ENCODE measurements at places on chromosomes 11 and 22.

- DNase-seq, result no peak
Observed at GRCh38 chr11:95608093-95608492, 181.5 kb downstream of the FAM76B start.

- peak; percentile 16 for DNase-seq
Observed at GRCh38 chr11:44863231-44863630, 87.5 kb downstream of the TP53I11 start.

DNA sequence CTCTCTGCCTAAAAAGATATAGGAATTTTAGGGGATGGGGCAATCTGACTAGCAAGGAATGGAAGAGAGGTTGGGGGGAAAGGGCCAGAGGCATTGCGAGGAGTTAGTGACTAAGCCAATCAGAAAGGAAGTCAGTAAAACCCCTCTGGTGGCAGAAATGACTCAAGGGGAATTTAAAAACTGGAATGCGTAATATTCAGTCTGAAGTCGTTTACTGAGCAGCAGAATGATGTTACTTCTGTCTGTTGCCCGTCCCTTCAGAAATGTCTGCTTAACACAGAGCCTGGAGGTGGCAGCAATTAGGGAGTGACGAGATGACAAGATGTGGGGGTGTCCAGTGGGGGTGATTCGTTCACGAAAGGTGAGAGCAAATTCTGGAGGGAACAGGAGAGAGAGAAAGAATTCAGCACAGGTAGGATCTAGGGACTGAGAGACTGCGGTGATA is 107.7 kb upstream of the CLMP start:
- DNase-seq, result no peak

GRCh38 chr22:36874736-36875135 is 13.9 kb downstream of the NCF4 start:
- no peak for DNase-seq

- DNase-seq, result no peak
Observed at GRCh38 chr11:11057472-11057854, 199.6 kb upstream of the ZBED5 start.

GRCh38 chr11:122681735-122682134 is 26.2 kb downstream of the UBASH3B start:
- DNase-seq, result peak; percentile 3

DNA sequence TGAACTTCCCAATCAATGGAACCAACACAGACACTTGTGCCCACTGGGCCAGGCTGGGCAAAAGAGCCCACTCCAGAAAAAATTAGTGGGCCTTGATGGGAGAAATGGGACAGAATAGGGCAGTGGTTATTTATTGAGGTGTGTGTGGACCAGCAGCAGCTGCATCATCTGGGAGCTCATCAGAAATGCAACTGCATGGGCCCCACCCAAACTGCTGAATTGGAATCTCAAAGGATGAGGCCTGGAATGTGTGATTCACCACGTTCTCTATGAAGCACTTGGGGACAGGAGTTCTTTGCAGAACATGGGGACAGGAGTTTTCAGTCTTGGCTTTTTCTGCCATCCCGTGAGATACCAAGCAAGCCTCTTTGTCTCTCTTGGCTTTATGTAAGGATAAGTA is 255.6 kb upstream of the PLET1 start:
- DNase-seq, result no peak

- no peak for DNase-seq
Observed at GRCh38 chr11:77111946-77112345, 9.3 kb downstream of the OMP start.

GRCh38 chr11:68803766-68804165 is 38.0 kb downstream of the CPT1A start:
- DNase-seq, result no peak

- DNase-seq, result no peak
Observed at GRCh38 chr11:7435176-7435575, 50.1 kb upstream of the OLFML1 start.

GRCh38 chr11:119094816-119095065 is 6.9 kb downstream of the DPAGT1 start:
- DNase-seq, result peak; percentile 85

GRCh38 chr22:17120281-17120680 is 879 bp downstream of the TMEM121B start:
- no peak for DNase-seq

DNA sequence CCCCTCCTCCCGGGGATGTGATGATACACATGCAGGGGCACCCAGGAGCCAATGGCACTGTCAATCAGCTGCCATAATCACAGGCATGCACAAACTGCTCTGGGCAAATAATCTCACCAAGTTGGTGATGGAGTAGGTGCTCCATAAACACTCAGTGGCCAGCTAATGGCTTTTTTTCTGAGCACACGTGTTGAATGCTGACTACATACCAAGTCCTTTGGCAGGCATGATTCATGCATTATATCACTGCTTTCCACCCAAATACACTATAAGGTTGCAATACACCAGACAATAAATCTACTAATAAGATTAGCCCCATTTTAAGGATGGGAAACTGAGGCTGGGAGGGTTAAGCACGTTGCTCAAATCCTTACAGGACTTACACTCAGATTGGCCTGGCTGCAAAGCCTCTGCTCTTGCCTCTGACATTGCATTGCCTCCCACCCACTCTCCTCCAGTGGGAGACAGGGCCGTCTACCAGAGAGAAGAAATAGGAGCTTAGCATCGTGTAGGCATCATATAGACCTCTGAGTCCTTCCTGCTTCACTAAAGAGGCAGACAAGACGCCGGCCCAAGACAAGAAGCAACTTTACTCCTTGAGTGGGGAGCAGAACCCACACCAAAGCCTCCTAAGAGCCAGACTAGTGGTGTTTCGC is 32.7 kb upstream of the ACCSL start:
- no peak for DNase-seq

- DNase-seq, result no peak
Observed at GRCh38 chr22:38304526-38304925, 12.7 kb downstream of the CSNK1E start.

GRCh38 chr11:57306161-57306876 is 18.4 kb downstream of the TNKS1BP1 start:
- DNase-seq, result no peak

GRCh38 chr11:115535781-115536180 is 31.6 kb upstream of the CADM1 start:
- DNase-seq, result no peak

GRCh38 chr11:126308271-126308671 is 4.4 kb downstream of the DCPS start:
- DNase-seq, result peak; percentile 44

DNA sequence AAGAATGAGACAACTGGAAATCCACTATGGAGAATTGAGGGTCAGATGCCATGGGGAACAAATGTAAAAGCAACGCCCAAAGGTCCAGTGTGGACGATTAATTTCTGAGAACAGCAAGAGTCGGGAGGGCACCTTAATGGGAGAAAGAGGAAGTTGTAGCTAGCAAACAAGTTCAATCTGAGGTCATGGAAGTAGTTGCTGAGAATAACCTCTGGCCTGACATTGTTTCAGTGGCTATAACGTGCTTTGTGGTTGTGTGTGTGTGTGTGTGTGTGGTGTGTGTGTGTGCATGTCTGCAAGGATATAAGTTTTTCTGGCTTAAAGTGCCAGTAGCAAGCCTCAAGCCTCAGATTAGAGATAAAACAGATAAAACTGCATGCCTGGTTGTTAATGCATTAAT is 1630.1 kb upstream of the TENM4 start:
- no peak for DNase-seq

DNA sequence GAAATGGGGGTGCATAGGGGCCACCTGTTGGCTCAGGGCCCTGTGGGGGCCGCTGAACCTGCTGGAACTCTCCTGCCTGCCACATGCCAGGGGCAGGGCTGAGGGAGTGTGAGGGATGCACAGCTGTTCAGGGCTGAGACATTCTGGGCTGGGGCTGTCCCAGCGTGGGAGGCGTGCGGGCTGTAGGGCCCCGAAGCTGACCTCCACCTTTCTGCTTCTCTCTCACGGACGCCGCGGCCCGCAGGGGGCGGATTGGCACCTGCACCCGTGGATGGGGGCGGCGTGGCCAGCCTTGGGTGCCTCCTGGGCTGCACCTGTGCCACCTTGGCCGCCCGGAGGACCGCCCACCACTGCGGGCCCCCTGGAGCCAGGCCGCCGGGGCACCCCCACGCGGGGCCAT is 4.1 kb downstream of the CCDC188 start:
- no peak for DNase-seq

GRCh38 chr22:50486561-50487289 is at the start of gene MIOX:
MIOX (plus strand) TSS chr22:50486859; CDS start chr22:50486898, 39 bp downstream.
- DNase-seq, result no peak

DNA sequence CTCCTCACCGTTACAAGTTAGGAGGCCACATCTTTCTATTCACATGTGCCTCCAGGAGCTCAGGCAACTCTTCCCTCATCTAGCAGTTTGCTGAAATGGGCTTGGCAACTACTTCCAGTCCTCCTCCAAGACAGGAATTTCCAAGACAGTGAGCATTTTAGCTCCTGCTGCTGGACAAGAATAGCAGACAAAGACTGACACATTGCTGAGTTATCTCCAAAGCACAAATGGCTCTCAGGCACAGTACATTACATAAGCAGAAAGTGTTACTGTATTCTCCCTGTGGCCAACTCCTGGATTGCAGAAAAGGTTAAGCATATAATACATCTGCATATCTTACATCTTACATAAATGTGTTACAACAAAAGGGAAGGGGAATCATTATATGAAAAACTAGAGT is 83.2 kb upstream of the POU2AF2 start:
- no peak for DNase-seq

- no peak for DNase-seq
Observed at GRCh38 chr11:78298291-78298771, 109.6 kb downstream of the USP35 start.

- DNase-seq, result no peak
Observed at GRCh38 chr22:20431511-20432192, 6.0 kb downstream of the SCARF2 start.

- no peak for DNase-seq
Observed at GRCh38 chr22:38696606-38697424, 3.9 kb downstream of the JOSD1 start.

GRCh38 chr11:59668188-59668949 is 468 bp downstream of the PATL1 start:
- peak; percentile 49 for DNase-seq

- no peak for DNase-seq
Observed at GRCh38 chr11:120667281-120667680, 155.7 kb downstream of the GRIK4 start.

GRCh38 chr11:19419808-19420207 is 179.1 kb upstream of the E2F8 start:
- DNase-seq, result no peak

- DNase-seq, result no peak
Observed at GRCh38 chr11:10511181-10511621, 29.8 kb downstream of the RNF141 start.

- no peak for DNase-seq
Observed at GRCh38 chr22:19815093-19815822, 39.4 kb downstream of the GNB1L start.

DNA sequence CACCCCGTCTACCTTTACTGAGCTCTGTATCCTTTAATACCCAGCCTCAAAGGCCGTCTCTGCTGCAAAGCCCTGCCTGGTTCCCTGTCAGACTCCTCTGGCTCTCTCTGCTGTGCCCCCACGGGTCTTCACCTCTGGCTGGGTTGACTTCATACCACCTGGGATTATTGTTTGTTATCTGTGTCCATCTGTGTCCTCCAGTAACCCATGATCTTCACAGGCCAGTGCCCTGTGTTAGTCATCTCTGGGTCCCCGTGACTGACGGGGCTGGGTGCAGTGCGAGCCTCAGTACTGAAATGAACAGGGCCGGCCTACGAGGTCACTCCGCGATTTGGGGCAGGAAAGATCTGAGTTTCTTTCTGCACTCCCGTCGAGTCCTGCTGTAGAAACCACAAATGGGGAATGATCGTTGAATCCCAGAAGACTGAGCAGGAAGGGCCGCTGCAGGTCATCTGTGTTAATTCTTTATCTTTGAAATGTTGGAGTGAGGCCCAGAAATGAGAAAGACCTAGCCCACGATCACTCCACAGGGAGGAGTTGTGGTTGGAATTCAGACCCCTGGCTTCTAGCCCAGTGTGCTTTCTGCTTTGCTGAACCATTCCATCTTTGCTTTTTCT is 12.3 kb upstream of the TUB start:
- peak; percentile 9 for DNase-seq

- DNase-seq, result no peak
Observed at GRCh38 chr11:36948460-36949127, 350.6 kb upstream of the RAG2 start.

- peak; percentile 11 for DNase-seq
Observed at GRCh38 chr11:119029340-119030028, 1.2 kb downstream of the SLC37A4 start.

- no peak for DNase-seq
Observed at GRCh38 chr11:77191823-77192495, 63.9 kb downstream of the MYO7A start.

GRCh38 chr11:95835768-95836488 is 45.6 kb downstream of the CEP57 start:
- DNase-seq, result peak; percentile 78

- DNase-seq, result no peak
Observed at GRCh38 chr11:78417175-78417887, at the start of gene GAB2. GAB2 (minus strand) TSS chr11:78417820; CDS start chr11:78417720, 100 bp downstream.

DNA sequence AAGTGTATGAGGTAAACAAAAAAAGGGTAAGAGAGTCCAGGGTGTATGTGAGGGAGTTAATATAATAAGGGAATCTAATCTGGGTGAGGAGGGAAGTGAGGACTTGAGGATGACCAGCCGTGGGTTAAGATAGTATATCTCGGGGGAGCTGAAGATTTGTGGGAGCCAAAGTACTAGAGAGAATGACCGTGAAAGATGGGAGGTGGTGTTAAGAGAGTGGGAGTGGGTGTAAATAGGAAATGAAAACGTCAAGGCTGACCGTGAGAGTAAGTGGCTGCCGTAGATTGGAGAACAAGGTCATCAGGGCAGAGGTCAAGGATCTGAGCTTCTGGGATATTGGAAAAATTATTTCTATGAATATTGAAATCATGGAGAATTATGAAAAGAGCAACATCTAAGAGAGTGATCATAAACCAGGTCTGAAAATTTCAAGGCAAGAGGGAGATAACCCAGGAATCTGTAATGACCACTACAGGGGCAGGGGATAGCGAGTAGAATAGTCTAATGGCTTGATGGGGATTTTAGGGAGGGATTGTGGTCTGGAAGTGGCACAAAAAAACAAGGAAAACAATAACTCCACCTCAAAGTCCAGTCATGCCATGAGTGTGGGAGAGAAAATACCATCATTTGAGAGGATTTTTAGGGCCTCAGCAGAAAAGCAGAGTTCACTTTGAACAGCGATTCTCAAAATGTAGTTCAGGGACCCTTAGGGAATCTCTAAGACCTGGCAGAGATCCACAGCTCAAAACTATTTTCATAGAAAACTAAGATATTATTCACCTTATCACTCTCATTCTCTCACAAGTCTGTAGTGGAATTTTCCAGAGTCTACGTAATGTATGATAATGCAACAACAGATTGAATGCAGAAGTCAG is 72.0 kb downstream of the PRR5L start:
- DNase-seq, result no peak

Data from midbrain (tissue), 1 donor.